Cardiac muscle cell (in vitro differentiated cells and primary cell): ENCODE measurements at places on chromosomes 7 and 10. TPM values are rescaled to one million over a fixed set of nuclear protein-coding genes. Genes with fewer than 3 reads are reported as not detected.

DNA sequence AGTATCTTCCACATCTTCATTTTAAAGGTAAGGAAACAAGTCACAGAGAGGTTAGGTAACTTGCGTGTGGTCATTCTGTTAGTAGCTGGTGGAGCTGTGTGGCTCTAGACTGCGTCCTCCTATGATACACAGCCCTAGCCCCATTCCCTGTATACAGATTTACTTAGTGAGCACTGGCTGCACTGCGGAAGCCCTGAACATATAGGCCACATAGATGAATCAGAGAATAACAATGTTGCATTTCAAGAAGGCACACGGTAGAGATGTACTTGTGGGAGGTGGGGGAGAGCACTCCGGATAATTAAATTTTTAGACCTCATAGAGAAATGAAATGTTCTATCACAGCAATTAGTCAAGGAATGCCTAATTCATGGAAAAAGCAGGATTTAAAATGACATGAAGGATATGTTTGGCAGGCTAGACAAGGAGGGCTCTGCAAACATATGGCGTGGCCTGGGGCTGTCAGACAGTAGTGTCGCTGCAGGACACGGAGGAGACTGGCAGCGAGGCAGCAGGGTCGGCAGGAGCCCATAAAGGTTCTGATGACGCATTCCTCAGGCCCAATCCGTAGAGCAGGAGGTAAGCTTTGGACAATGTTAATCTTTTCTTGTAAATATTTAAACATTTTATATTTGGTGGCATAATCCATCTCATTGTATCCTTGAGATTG is 29.5 kb downstream of the RAB11FIP2 start:
- no peak for DNase-seq

GRCh38 chr10:123558651-123559050 is 107.5 kb upstream of the GPR26 start:
- no peak for DNase-seq

- no peak for DNase-seq
Observed at GRCh38 chr10:86261941-86262687, 104.5 kb downstream of the GRID1 start.

Gene PHKG1
- total RNA-seq, result 0.21 and 0.81 TPM in 2 replicates

DNA sequence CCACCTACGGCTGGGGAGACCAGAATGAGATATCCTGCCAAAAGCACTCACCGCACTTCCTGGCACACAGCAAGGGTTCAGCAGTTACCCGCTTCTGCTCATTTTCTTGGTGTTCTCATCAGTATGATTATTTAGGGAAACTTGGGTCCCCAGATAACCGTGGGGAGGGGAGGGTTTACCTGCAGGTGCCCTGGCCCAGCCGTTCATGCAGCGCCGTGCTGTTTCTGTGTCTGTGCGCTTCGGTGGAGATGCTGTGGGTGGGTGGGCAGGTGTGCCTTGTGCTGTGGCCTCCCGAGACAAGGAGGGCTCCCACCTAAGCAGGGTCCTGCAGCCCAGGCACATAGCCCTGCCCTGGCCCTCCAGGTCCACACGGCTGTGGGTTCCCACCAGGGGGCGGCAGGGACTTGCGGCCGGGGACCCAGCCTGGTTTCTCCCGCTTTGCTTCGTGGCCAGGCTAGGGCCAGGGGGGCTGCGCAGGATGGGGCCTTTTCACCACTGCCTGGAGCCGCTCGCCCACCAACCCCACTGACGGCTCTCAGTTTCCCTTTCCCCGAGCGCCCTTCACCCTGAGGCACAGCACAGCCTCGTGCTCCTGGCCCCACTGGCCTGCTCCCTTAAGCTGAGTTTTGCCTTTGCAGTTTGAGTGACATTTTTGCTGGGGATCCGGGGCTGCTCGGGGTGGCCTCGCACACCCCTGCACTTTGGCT is 78.5 kb downstream of the LHPP start:
- peak; percentile 58 for DNase-seq

Gene CREB5
- 2.9 and 4.6 TPM in 2 replicates for total RNA-seq

Gene CLDN4
- 0.46 and 0.48 TPM in 2 replicates for total RNA-seq

DNA sequence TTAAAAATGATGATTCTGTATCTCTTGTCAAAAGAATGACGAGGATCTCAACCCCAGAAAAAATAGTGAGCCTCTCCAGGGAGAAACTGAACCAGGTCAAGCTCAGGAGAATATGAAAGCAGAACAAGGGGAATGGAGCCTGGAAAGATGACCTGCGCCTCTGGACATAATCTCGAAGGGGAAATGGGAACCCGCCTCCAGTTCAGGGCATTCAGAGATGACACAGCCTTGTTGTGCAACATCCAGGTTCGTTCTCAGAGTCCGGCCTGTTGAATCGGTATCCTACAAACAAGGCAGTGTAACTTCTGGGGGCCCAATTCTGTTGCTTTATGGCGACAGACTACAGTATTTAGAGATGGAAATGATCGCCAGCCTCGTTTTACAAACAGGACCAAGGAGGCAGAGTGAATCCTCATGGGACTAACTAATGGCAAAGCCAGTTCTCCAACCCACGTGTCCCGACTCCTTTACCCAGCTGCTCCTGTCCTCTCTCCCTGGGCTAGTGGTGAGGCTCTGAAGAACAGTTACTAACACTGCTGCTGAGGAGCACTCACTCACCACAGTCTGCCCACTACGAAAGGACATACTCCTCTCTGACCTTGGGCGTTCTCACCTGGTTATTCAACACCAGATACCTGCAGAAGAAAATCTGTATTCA is 67.6 kb downstream of the JAZF1 start:
- peak; percentile 75 for DNase-seq

DNA sequence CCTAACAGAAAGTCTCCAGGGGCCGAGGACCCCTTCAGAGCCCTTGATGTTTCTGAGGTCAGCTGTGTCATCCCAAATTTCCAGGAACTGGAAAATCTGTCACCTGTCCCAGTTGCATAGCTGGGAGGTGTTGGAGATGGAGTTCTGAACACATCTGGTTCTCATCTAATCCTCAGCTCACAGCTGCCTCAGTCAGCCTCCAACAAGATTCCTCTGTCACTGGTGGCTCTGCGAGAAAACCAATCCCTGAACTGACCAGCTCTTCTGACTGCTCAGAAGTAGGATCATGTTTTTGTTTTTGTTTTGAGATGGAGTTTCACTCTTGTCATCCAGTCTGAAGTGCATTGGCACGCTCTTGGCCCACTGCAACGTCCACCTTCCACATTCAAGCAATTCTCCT is 37.6 kb upstream of the MYL10 start:
- no peak for DNase-seq

GRCh38 chr10:80971461-80971860 is 433.8 kb downstream of the SH2D4B start:
- DNase-seq, result no peak

DNA sequence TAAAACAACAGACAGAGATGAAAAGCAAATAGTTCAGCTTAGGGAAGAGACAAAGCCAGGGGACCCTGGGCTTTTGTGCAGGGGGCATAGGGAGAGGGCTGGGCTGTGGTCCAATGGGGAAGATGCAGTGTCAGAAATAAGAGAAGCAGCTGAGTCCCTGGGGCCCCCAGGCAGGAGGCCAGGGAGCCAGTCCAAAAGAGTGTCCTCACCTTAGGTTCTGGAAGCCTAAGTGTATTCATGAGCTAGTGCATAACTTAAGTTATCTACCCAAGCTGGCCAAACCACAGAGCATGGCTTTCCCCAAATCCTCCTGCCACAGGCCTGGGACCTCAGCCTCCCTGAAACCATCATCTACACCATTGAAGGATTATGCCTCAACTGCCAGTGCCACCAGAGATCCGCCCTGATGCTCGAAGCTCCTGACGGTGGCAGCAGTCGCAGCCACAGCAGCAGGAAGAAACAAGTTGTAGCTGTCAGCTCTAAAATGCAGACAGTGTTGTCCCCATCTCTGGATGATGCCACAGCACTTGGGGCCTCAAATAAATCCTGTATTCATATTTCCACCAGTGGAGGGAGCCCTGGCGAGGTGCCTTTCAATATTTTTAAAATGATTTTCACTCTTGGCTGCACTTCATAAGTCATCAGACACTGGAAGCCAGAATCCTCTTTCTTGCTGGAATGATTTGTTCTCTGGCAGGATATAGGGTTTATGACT is 574.6 kb downstream of the GRID1 start:
- peak; percentile 10 for DNase-seq

- peak; percentile 87 for DNase-seq
Observed at GRCh38 chr7:80284855-80285254, 150.2 kb downstream of the GNAI1 start.

DNA sequence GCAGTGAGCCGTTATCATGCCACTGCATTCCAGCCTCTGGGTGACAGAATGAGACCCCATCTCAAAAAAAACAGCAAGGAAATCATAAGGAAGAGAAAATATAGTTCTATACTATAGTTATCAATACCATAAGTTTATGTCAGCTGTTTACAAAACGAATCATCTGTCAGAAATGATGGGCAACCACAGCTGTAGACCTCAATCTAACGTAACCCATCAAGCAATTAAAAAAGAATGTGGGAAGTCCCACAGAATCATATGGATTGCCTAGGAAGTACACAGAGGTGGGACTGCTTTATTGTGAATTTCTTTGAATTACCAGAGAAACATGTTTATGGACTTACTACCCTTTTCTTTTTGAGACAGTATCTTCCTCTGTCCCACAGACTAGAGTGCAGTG is 6.9 kb downstream of the NRBF2 start:
- no peak for DNase-seq

GRCh38 chr10:16674147-16674703 is 143.0 kb downstream of the RSU1 start:
- DNase-seq, result no peak

Gene AGR2
- not detected in 2 replicates for total RNA-seq

Gene TMEM236
- total RNA-seq, result under 0.01 TPM in 1 of 2 replicates, not detected in the other

- no peak for DNase-seq
Observed at GRCh38 chr7:109834851-109835250, 1256.1 kb upstream of the LRRN3 start.

DNA sequence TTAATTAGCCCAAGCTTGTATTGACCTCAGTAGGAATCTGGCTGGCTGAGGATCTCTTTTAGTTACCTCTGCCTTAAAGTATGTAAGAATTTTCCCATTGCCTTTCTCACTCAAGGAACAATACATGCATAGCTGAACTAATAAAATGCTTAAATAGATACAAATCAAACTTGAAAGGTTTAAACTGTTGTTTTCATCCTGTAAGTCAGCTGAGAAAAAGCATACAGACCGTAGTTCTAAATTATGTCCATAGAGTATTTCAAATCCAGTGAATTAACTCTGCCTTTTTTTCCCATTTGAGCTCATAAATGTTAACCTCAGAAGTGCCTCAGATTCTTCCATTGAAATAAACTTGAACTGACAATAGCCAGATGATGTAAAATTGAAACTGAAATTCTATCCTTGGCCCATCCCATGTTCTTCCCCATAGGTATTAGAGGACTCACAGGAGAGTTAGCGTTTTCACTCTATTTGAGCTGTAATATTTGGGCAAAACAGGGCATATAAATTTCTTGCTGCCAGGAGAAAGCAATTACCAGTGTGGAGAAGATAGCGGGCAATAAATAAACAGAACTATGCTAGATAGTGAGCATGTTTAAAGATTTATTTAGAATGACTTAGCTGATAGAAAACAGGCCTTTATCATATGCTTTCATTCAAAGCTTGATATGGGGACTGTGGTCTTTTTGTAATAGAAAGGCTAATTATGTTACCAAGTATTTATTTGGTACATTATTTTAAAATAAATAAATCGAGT is 163.7 kb downstream of the WNT2 start:
- no peak for DNase-seq

DNA sequence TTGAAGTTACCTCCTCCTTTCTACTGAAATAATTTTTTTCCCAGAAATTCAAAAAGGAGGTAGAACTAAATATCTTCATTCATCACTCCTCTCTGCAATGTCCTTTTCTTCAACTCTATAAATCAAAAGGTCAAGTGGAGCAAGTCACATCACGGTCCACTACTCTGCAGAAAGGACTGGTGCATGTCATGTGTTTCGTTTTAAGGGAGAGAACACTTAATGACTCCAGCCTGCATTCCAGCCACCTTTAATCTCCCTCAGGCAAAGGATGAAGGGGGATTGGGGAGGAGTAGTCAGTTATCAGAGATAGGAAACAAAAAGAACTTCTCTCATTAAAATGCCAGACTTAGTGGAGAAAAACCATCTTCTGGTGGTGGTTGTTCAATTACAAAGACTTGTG is 78.9 kb downstream of the ANK3 start:
- no peak for DNase-seq

Gene VSTM4
- total RNA-seq, result 2.3 and 6.0 TPM in 2 replicates

- no peak for DNase-seq
Observed at GRCh38 chr7:151135525-151135845, 32.0 kb downstream of the GBX1 start.

GRCh38 chr7:40239755-40240303 is 105.0 kb downstream of the SUGCT start:
- DNase-seq, result no peak

Gene CPA2
- 0.71 and 1.9 TPM in 2 replicates for total RNA-seq

GRCh38 chr7:47801423-47801822 is 146.8 kb downstream of the PKD1L1 start:
- DNase-seq, result no peak

DNA sequence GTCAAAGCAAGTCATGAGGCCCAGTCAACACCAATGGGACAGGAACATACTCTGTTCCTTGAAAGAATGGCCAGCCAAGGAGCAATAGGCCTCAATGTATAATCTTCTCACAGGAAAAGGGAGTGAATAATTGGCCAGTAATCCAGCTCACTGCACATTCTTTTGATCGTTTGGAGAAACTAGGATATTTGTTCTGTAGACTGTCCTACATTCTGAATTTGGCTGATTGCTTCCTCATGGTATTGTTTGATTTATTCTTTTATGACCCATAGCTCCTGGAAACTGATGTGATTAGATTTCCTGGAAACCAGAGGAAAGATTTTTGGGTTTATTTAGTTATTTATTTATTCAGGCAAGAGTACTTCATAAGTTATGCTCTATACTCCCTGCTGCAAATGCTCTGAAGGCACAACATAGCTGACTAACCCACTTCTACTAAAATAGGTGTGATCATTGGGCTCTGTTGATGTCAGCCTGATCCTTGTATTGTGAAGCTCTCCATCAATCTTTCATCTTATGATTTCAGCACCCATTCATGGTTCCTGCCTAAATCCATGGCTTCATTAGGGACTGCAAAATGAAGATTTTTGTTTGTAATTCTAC is 745.2 kb downstream of the SUGCT start:
- DNase-seq, result peak; percentile 35

Gene GPNMB
- 0.39 TPM in 1 of 2 replicates, not detected in the other for total RNA-seq

GRCh38 chr10:77428691-77429395 is 208.8 kb downstream of the KCNMA1 start:
- DNase-seq, result peak; percentile 79
